ENCODE measurements at places on chromosomes 5 and 9. TPM values are rescaled to one million over a fixed set of nuclear protein-coding genes. Genes with fewer than 3 reads are reported as not detected.

DNA sequence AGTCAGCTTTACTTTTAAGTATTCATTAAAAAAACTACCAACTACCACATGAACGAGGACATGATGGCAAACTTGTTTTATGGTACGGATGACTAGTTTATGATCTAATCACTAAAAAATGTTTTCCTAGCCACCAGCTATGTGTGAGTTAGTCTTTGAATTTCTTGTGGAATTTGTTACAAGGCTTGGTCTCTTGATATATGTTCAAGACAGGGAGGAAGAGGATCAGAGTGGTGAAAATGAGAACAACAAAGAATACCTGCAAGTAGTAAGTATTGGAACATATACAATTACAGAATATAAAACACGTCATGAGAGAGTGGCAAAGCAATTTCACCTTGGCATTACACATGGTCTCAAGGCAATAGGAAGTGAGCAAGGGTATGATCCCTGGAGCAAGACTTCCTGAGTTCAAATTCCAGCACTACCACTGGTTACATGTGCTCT lies 548.6 kb upstream of the TLE4 start:
- H3K36me3 ChIP-seq, result no peaks in the 10 kb centered on the region
- no peaks in the 10 kb centered on the region for H3K27me3 ChIP-seq
- no peak overlapping the region for H3K4me3 ChIP-seq
- no peak for DNase-seq
- H3K4me1 ChIP-seq, result peaks cover 3% of the 10 kb centered on the region

DNA sequence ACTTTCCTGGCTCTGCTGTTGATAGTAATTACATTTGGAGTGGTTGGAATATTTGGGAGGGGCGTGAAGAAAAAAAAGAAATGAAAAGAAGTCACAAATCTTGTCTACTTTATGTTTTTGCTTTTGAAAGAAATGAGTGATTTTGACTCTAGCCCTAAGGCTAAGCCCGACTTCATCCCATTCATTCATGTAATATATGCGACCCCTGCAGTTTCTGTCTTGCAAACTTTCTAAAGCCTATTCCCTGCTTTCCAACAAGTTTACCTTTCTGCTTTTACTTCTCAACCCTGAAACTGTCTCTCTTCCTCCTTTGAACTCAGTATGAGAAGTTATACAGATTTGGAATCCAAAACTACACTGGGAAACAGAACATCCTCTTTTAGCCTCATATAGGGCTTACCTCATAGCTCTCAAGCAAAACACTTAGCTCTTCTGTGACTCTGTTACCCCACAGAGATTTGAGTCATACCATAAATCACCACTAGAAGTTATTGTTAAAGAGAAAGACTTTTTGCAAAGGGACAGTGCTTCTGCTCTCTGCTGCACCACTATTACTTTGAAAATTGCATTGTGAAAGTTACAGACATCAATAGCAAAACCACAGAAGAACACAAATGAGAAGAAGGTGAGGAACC lies 1.6 kb downstream of the CFAP95 start:
- peaks cover 7% of the 10 kb centered on the region for H3K27me3 ChIP-seq
- H3K4me1 ChIP-seq, result peaks cover 21% of the 10 kb centered on the region
- no peak overlapping the region for H3K27ac ChIP-seq
- H3K36me3 ChIP-seq, result no peaks in the 10 kb centered on the region
- no peak for DNase-seq

DNA sequence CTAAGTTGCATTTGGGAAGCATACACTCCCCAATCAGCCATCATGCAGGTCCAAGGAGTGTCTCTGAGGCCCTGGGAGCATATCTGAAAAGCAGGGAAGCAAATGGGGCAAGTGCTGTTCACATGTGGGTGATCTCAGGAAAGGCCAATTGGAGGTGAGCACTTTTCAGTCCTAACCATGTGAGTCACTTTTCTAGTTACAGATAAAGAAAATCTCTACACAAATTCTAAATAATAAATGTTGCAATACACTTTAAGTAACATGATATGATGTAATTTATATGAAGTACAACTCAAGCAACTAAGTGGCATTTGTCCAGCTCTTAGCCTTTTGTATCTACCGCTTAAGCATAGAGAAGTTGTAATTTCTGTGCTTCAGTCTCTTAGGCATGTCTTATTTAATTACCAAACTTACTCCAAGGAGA lies 18.4 kb downstream of the ADAMTS16 start:
- no peak overlapping the region for H3K27ac ChIP-seq
- peaks cover 19% of the 10 kb centered on the region for H3K4me1 ChIP-seq
- H3K36me3 ChIP-seq, result peaks cover 20% of the 10 kb centered on the region
- H3K27me3 ChIP-seq, result peaks cover 2% of the 10 kb centered on the region
- DNase-seq, result no peak
- H3K4me3 ChIP-seq, result no peak overlapping the region

GRCh38 chr9:123599781-123600180 lies 243.8 kb downstream of the CRB2 start:
- DNase-seq, result no peak
- peaks cover 2% of the 10 kb centered on the region for H3K27me3 ChIP-seq
- no peak overlapping the region for H3K27ac ChIP-seq
- H3K4me3 ChIP-seq, result no peak overlapping the region
- H3K4me1 ChIP-seq, result no peaks in the 10 kb centered on the region

- H3K27ac ChIP-seq, result no peak overlapping the region
- H3K4me1 ChIP-seq, result peaks cover 10% of the 10 kb centered on the region
- peaks cover 5% of the 10 kb centered on the region for H3K27me3 ChIP-seq
- H3K4me3 ChIP-seq, result no peak overlapping the region
- DNase-seq, result no peak
Observed at GRCh38 chr9:131324736-131325679, 35.5 kb downstream of the PLPP7 start.

DNA sequence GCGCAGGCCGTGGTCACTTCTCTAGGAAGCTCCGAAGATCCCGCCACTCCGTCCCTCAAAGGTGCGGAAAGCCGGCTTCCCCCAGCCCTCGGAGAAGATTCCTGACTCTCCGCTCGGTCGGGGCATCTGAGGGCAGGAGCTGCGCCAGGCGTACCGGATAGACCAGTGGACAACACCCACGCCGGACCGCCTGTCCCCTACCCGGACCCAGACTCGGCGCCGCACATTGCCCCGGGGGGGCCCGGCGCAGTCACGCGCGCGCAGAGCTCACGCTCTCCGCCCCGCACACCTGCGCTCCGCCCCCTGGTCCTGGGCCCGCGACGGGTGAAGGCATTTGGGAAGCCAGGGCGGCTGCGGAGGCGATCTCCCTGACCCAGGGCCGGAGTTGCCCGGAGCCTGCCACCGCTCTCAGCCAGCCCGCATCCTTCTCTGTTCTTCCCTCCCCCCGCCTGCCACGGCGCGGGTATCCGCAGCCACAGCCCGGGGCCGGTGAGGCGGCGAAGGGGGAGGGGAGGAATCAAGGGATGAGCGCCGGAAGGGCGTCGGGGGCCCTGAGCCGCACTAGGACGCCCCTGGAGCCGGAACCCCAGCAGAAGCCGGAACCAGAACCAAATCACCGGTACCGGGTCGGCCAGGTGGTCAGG lies 448 bp downstream of the RELL2 start:
- peak; percentile 34 for DNase-seq
- peak overlapping the region; percentile 24 for H3K27ac ChIP-seq
- peaks cover 6% of the 10 kb centered on the region for H3K27me3 ChIP-seq
- peaks cover 52% of the 10 kb centered on the region for H3K4me1 ChIP-seq
- H3K4me3 ChIP-seq, result peak overlapping the region; percentile 86

- no peak overlapping the region for H3K27ac ChIP-seq
- H3K36me3 ChIP-seq, result no peaks in the 10 kb centered on the region
- DNase-seq, result no peak
- no peaks in the 10 kb centered on the region for H3K4me1 ChIP-seq
- no peak overlapping the region for H3K4me3 ChIP-seq
Observed at GRCh38 chr9:78866207-78867132, 569.5 kb downstream of the PSAT1 start.

DNA sequence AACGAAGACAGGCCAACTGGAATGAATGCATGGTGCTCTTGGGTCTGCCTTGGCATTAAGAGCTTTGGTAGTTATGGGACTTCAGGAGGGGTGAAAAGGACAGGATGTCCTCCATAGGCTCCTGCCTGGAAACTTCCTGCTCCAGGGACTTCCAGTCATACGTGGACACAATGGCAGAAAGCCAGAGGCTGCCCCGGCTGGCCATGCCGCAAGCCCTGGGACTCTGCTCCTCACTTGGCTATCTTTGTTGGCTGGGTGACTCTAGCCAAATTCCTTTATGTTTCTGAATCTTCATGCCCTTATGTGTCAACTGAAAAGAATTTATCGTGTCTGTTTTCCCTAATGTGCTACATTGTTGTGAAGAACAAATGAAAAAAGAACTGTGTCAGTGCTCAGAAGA lies 136.9 kb downstream of the SIL1 start:
- peaks cover 2% of the 10 kb centered on the region for H3K27me3 ChIP-seq
- no peak for DNase-seq
- peaks cover 16% of the 10 kb centered on the region for H3K4me1 ChIP-seq
- H3K36me3 ChIP-seq, result no peaks in the 10 kb centered on the region

DNA sequence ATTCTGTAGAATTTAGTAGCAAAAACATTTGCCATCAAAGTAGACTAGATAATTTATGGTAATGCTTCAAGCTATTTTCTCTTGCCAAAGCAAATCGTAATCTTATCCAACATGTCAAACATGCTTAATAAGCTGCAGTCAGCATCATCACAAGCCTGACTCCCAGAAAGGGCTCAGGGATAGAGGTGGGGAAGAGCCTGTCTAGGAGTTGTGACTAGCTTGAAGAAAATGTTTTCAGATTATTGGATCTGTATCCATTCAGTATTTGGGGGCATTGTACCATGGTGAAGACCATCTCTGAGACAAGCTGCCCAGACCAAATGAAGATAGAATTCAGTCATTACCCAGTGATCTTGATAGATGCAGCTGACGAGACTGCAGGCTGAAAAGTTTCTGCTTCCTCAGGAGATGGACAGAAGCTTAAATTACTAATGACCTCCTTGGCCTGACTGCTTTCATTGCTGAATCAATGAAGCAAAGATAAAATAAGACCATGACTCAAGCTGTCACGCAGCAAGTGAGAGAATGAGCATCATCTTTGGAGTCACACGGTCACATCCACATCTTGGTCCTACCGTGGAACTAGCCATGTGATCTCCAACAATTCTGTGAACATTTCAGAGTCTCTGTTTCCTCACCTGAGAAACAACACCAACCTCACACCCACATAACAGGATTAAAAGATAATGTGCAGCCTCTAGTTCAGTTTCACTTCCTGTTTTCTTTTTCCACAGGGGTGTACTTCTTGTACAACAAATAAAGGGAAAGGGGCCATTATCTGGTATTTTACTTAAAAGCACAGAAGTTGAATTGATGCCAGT lies 9.4 kb downstream of the ERAP2 start:
- peaks cover 1% of the 10 kb centered on the region for H3K27me3 ChIP-seq
- H3K4me3 ChIP-seq, result no peak overlapping the region
- H3K36me3 ChIP-seq, result no peaks in the 10 kb centered on the region
- no peak overlapping the region for H3K27ac ChIP-seq

- no peak overlapping the region for H3K4me3 ChIP-seq
- H3K4me1 ChIP-seq, result peaks cover 11% of the 10 kb centered on the region
- H3K27ac ChIP-seq, result no peak overlapping the region
- H3K36me3 ChIP-seq, result peaks cover 3% of the 10 kb centered on the region
- peaks cover 5% of the 10 kb centered on the region for H3K27me3 ChIP-seq
Observed at GRCh38 chr5:180328296-180329137, 24.6 kb downstream of the GFPT2 start.

- H3K4me3 ChIP-seq, result no peak overlapping the region
- no peaks in the 10 kb centered on the region for H3K36me3 ChIP-seq
- DNase-seq, result no peak
- H3K27ac ChIP-seq, result no peak overlapping the region
Observed at GRCh38 chr5:102789469-102789868, 34.4 kb downstream of the PAM start.

- no peaks in the 10 kb centered on the region for H3K4me1 ChIP-seq
- no peak overlapping the region for H3K27ac ChIP-seq
- no peak for DNase-seq
Observed at GRCh38 chr5:44881266-44881665, 72.5 kb downstream of the MRPS30 start.

DNA sequence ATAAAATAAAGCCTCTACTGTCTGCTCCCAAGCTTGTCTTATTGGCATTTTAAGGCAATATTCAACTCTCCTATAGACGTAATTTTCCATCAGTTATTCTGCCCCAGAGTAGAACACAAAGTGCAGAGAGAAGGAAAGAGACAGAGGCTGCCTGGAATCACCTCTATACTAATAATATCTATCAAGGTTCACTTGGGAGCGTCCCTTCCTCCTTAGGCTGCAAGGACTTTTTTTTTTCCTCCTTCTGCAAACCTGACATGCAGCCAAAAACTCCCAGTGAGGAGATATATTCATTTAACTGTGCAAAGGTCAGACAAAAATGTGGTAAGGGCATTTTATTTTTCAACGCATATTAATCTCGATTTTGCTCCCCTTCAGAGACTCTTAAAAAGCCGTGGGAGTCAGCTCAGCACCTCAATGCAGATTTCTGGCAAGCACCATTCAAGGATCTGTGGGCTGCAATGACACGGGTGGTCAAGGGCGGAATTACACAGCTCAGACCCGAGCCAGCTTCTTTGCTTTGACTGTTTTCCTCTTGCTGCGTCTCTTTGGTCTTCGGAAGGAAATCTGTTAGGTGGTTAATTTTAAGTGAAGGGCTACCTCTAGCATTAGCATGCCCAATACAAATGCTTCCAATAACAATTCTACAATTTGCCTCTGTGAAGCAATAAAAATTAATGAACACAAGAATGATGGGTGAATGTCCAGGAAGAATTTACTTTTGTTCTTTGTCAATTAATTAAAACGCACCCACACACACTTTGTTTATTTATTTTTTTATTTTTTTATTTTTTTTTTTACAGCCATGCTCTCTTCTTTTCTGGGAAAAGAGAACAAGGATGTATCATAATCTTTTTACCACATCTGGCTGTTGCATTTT lies 587.7 kb upstream of the GRAMD2B start:
- no peaks in the 10 kb centered on the region for H3K27me3 ChIP-seq
- DNase-seq, result peak; percentile 60
- H3K36me3 ChIP-seq, result no peaks in the 10 kb centered on the region
- H3K27ac ChIP-seq, result no peak overlapping the region

GRCh38 chr5:141877356-141878185 lies 639 bp downstream of the PCDH1 start:
- peaks cover 20% of the 10 kb centered on the region for H3K27me3 ChIP-seq
- peaks cover 71% of the 10 kb centered on the region for H3K4me1 ChIP-seq
- H3K27ac ChIP-seq, result peak overlapping the region; percentile 74
- H3K36me3 ChIP-seq, result peaks cover 15% of the 10 kb centered on the region
- H3K4me3 ChIP-seq, result peak overlapping the region; percentile 100

The GLDC gene
- total RNA-seq, result 29.1 TPM

The SNCAIP gene
- total RNA-seq, result 254 TPM

The KIAA1191 gene
- total RNA-seq, result 122 TPM

The EQTN gene
- not detected for total RNA-seq

The ADGRV1 gene
- 23.1 TPM for total RNA-seq

All from endothelial cell (in vitro differentiated cells).